Adrenal gland (tissue), 19 donors: ENCODE measurements at places on chromosomes 12 and 14. TPM values are rescaled to one million over a fixed set of nuclear protein-coding genes. Genes with fewer than 3 reads are reported as not detected.

The KRT82 gene
- not detected for total RNA-seq

The FAM161B gene
- total RNA-seq: 12.1 TPM

The INSM2 gene
- 0.41 TPM for total RNA-seq

The ITPK1 gene
- 43.4 TPM for total RNA-seq

The GLT8D2 gene
- 8.6 TPM for total RNA-seq

The ST8SIA1 gene
- 20.4 TPM for total RNA-seq

The ESR2 gene
- 30.2 TPM for total RNA-seq

DNA sequence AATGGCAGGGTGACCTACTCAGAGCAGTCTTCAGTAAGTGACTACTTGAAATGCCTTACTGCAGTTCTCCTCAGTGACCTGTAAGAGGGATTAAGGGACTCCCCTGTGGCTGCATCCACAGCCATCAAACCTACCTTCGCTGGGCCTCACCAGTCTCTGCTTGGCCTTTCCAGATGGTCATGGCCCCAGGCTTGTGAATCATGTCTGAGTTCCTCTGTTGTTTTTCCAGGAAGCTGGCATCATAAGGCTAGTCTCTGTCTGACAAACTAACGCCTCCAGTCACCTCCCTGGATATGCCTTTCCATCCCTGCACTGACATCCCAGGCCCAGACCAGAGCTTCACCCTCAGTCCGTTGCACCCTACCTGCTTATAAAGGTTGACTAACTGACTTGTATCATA, 14.0 kb downstream of the RNASE2 start:
- peaks cover 10% of the 10 kb centered on the region for H3K4me1 ChIP-seq
- no peak overlapping the region for H3K27ac ChIP-seq
- no peak overlapping the region for H3K4me3 ChIP-seq
- no peaks in the 10 kb centered on the region for H3K27me3 ChIP-seq

- H3K4me1 ChIP-seq: no peaks in the 10 kb centered on the region
- no peaks in the 10 kb centered on the region for H3K27me3 ChIP-seq
- no peak within 1 kb of the TSS for H3K27ac ChIP-seq
- DNase-seq: peak; percentile 95
- no peaks in the 10 kb centered on the region for H3K36me3 ChIP-seq
These were observed at the start of gene EXD2 for GRCh38 chr14:69191340-69192111. TSS of gene EXD2 (plus strand) at chr14:69191498. CDS start at chr14:69209471, 17,973 bp downstream.

DNA sequence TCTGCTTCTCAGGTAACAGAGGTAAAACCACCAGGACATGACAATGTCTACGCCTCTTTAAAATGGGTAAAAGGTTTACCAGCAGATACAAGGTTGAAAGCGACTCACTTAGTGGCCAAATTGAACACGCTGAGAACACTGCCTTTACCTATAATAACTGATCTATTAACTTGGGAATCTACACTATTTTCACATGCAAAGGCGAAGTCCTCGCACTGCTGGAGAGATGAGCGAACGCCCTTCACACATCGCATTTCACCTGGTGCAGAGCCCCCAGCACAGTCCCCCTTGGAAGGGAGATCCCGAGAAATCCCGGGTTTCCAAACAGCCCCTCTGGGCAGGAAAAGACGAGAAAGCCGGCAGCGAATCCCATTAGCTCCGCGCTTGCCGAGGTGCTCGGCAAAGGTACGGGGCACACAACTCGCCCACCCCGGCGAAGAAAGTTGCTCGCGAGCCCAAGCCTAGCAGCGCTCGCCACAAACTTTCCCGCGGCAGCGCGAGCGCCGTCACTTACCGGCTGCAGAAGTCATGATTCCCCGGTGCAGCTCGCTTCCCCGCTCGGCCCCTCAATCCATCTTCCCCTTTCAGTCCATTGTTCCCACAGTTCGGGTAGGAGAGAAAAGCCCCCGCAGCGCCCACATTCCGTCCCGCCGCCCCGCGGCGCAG, 423 bp downstream of the FGD6 start:
- peak overlapping the region; percentile 13 for H3K4me3 ChIP-seq
- no peak for DNase-seq
- H3K27me3 ChIP-seq: no peaks in the 10 kb centered on the region
- H3K4me1 ChIP-seq: peaks cover 50% of the 10 kb centered on the region
- peak overlapping the region; percentile 81 for H3K27ac ChIP-seq

DNA sequence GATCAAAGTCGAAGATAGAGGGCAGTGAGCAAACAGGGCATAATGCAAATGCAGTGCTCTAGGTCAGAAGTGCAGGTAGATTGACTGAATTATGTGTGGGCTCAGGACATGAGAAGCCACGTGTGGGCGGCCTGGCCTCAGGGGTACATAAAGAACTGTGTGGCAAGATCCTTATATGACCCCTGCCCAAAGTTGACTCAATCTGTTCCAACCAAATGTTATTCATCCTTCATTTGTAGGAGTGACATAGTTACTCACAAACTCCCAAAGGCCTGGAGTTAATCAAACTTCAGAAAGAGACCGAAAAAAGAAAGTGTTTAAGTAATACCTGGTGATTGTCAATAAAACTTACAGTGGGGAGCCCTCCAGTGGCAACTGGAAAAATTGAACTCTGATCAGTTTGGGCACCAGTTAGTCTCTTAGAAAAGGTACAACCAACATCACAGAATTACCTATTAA, 150.4 kb upstream of the FAR2 start:
- no peaks in the 10 kb centered on the region for H3K27me3 ChIP-seq
- H3K27ac ChIP-seq: no peak overlapping the region
- no peaks in the 10 kb centered on the region for H3K4me1 ChIP-seq
- no peaks in the 10 kb centered on the region for H3K36me3 ChIP-seq
- H3K4me3 ChIP-seq: no peak overlapping the region
- no peak for DNase-seq

DNA sequence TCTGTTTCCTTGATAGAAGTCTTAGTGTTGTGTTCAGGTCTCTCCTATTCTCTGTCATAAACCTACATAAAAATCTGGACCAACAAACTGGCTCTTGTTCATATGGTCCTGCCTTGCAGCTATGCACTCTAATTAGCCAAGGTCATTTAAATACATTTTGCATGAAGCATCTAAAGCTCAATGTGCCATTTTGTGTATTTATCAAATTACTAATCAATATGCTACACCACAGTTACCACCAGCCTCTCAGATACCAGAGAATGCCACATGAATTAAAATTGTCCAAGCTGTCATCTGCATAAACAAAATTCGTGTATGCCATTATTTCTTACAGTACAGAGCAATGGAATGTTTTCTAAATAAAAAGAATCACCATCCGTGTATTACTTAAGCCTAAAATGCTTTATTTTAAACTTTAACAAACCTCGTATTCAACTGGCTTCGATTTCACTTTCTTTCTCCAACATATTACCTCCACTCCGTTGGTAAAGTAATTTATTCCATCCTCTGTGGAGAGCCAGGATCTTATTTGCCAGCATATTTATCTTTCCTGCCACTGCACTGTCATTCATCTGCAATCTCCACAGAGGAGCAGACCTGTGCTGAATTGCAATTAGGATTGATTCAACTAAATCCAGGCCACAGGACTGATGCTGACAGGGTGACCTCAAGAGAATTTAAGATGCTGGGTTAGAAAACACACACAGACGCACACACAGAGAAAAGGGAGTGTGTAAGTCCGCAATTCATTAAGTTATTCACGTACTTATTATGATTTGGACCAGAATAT, 284.1 kb upstream of the FOXG1 start:
- no peak overlapping the region for H3K4me3 ChIP-seq
- H3K27me3 ChIP-seq: no peaks in the 10 kb centered on the region
- H3K4me1 ChIP-seq: no peaks in the 10 kb centered on the region
- no peak overlapping the region for H3K27ac ChIP-seq

- H3K27me3 ChIP-seq: no peaks in the 10 kb centered on the region
- no peak overlapping the region for H3K27ac ChIP-seq
- no peaks in the 10 kb centered on the region for H3K4me1 ChIP-seq
- no peaks in the 10 kb centered on the region for H3K36me3 ChIP-seq
- H3K4me3 ChIP-seq: no peak overlapping the region
These were observed 302.1 kb upstream of the FBXO33 start for GRCh38 chr14:39734306-39734705.

GRCh38 chr12:93896952-93897351, 219.8 kb downstream of the CRADD start:
- no peak overlapping the region for H3K4me3 ChIP-seq
- H3K36me3 ChIP-seq: no peaks in the 10 kb centered on the region
- no peaks in the 10 kb centered on the region for H3K27me3 ChIP-seq
- no peak for DNase-seq

DNA sequence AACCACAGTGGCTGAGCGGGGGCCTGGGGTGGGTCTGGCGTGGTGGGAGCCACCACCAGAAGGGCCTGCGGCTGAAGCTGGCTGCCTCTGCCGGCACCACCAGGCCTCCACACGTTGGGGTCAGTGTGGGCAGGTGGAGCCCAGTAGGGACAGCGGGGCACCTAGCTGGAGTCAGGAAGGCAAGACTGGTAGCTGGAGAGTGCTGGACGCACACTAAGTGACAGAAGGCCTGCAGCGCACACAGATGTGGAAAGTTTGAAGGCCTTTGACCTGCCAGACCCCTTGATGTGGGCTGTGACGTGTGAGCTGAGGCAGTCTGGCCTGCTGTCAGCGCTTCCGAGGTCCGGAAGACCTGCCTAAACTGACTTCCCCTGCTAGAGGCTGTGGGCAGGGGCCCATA, 26.3 kb downstream of the RIN3 start:
- H3K27ac ChIP-seq: peak overlapping the region; percentile 90
- H3K27me3 ChIP-seq: no peaks in the 10 kb centered on the region
- H3K36me3 ChIP-seq: no peaks in the 10 kb centered on the region
- peaks cover 24% of the 10 kb centered on the region for H3K4me1 ChIP-seq

DNA sequence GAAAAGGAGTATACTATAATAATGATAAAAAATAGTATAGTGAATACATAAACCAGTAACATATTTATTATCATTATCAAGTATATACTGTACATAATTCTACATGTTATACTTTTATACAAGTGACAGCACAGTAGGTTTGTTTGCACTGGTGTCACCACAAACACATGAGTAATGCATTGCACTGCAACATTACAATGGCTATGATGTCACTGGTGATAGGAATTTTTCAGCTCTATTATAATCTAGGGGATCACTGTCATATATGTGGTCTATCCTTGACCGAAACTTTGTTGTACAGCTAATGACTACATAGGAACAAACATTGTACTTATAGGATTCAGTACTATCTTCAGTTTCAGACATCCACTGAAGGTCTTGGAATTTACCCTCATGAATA, 165.8 kb upstream of the SYT1 start:
- H3K4me3 ChIP-seq: no peak overlapping the region
- H3K4me1 ChIP-seq: no peaks in the 10 kb centered on the region
- no peaks in the 10 kb centered on the region for H3K27me3 ChIP-seq
- no peak for DNase-seq
- no peaks in the 10 kb centered on the region for H3K36me3 ChIP-seq

DNA sequence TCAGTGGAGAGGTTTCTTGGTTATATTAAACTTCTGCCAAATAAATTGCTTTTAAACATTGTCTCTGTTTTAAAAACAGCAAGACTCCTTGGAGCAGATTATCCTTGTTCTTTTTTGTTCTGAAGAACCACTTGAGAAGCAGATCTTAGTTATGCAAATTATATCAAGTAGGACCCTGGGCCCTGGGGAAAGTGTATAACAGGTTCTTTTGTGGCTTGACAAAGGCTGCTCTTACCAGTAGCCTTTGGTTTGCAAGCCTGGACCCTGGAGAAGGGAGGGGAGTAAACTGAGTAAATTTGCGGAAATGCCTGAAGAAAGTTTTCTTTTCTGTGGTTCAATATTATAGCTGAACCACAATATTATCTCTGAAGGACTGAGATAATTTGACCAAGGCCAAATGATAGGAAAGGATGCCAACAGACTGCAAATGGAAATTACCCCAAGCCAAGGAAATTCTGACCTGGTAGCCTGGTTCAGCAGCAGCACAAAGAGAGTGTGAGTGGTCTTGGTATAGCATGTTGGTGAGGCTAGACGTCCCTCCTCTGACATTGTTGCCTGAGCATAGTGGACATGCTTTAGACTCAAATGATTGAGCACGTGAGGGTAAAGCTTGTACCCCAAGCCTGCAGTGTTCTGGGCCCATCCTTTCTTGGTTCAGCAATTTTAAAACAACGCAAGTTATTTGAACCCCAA, 30.4 kb upstream of the SIX1 start:
- no peak overlapping the region for H3K27ac ChIP-seq
- H3K36me3 ChIP-seq: no peaks in the 10 kb centered on the region
- no peak overlapping the region for H3K4me3 ChIP-seq
- no peaks in the 10 kb centered on the region for H3K27me3 ChIP-seq
- no peaks in the 10 kb centered on the region for H3K4me1 ChIP-seq
- DNase-seq: peak; percentile 22

DNA sequence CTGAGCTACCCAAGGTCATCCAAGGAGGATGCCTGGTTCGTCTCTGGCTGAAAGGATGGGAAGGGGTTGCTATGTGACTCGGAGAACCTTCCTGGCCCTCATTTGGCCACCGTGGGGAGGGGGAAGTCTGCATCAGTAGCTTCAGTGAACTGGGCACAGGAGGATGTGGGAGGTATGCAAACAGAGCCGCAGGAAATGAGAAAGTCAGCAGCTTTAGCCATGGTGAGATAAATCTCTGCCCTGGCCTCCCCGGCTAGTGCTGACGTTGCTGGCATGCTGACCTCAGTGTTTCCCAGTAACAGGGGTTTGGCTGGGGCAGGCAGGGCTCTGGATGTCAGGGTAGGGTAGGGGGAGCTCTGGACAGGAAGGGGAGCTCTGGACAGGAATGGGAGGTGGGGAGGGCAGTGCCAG, 2.3 kb upstream of the CEBPE start:
- H3K36me3 ChIP-seq: no peaks in the 10 kb centered on the region
- no peak overlapping the region for H3K4me3 ChIP-seq
- H3K27me3 ChIP-seq: no peaks in the 10 kb centered on the region
- peaks cover 16% of the 10 kb centered on the region for H3K4me1 ChIP-seq
- no peak overlapping the region for H3K27ac ChIP-seq

DNA sequence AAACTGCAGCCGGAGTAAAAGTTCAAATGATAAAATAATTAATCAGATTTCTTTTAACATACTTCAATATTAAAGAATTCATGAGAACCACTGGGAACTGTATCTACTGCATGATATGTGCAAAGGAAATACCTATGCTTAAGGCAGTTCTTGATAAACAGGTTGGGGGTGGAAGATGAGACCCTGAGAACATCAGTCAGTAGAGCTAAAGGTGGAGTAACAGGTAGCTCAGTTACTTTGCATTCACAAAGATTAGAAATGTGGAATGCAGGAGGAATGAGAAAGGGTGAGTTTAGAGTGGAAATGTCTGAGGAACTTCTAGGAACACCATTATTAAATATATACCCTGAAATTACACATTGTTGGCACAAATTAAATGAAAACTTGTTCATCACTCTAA, 78.6 kb downstream of the COX16 start:
- no peaks in the 10 kb centered on the region for H3K4me1 ChIP-seq
- H3K27me3 ChIP-seq: no peaks in the 10 kb centered on the region
- H3K36me3 ChIP-seq: no peaks in the 10 kb centered on the region
- H3K4me3 ChIP-seq: no peak overlapping the region

GRCh38 chr14:52900731-52901130, 50.1 kb downstream of the FERMT2 start:
- DNase-seq: no peak
- no peaks in the 10 kb centered on the region for H3K36me3 ChIP-seq
- no peak overlapping the region for H3K27ac ChIP-seq
- no peaks in the 10 kb centered on the region for H3K4me1 ChIP-seq
